ENCODE measurements at places on chromosomes 5 and 9.

- no peak for DNase-seq
These were observed 36.9 kb upstream of the ANGPTL2 start for GRCh38 chr9:127159325-127159801.

GRCh38 chr5:101969742-101970141 is 326.3 kb downstream of the SLCO4C1 start:
- no peak for DNase-seq

DNA sequence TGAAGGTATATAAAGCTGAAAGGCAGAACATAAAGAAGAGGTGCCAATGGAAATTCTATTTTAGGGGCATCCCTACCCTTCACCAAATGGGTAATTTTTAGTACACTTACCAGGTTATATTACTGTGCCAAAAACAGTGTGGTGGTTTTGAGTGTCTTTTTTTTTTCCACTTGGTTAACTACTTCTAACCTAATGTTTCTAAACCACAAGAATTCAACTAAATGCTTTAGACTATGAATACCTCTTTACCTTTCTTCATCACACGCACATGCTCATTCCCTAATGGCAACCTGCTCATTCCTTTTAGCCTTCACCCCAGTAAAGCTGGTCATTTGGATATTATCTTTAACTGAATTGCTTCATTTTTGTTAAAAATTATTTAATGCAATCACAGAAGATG is 215.6 kb downstream of the PIK3R1 start:
- DNase-seq: no peak

DNA sequence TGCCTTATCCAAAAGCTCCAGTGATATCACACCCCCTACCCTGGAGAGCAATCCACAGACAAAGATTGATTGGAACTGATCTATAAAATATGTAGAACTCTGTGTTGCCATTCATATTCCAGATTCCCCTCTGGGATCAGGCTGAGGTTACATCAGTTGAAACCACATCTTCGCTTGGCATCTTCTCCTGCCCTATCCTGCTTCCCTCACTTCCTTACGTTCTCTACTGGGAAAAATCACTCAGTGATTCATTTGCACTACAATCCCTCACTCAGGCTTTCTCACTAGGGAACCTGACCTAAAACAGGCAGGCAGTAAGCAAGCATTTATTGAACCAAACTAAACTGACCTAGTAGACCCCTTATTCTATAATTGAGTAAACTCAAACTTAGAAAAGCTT is 111.7 kb downstream of the ESM1 start:
- DNase-seq: no peak

- no peak for DNase-seq
These were observed 8.3 kb downstream of the MVB12B start for GRCh38 chr9:126334721-126335621.

DNA sequence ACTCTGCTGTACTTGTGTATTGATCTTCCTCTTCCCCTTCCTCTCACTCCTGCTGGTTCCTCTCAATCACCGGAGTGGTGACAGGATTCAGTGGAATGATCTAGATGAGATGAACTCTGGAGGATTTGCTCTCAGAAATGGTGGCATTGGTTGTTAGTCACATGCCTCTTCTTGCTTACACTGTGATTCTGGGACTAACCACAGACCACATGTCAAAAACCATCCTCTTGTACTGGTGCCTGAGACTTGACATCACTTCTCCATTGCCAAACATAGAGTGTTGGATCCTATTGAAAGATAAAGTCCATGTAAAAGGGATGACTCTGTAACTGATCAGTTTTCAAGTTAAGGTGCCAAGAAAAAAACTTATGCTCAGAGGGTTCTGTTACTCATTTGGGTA is 506.5 kb downstream of the DMAC1 start:
- no peak for DNase-seq

DNA sequence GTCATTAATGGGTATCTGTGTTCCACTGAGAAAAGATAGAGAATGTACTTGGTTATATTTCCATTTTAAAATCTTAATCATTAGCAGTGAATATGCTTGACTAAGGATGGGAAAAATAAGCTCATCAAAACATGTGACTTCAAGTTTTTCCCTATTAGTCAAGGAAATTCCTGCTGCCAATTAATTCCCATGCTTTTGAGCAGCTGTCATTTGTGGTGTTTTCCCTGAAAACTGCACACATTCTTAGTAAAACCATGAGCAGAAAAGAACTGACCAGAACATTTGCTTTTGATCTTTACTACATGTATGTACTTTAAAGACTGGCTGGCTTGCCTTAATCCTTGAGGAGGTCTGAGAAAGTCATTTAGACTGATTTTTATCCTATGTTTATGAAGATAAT is 75.2 kb downstream of the AOPEP start:
- no peak for DNase-seq

DNA sequence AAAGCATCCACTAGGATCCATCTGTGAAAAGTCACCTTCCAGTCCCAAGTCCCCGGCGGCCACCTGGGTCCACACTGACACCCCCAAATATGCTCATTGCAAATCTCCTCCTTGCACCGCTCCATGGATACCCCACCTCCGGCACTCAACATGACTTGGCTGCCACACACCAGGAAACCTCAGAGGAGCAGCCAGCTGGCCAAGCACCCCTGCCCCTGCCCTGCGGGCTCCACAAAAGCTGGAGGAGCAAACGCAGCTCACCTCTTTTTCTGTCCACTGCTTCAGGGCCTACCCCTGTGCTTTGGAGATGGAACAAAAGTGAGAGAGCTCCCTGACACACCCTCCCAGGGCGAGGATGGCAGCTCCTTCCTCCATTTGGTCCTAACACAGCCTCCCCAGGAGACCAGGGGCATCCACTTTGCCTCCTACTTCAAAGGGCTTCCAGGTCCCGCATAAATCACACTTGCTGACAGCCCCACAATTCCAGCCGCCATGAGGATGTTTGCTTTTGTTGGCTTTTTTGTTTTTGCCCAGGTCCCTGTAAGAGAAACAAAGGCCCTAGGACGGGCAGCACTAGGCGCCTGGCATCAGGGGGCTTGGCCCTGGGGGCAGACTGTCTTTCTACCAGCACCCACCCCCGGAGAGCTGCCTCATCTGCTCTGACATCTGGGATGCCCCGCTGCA is 14.8 kb downstream of the ROR2 start:
- DNase-seq: no peak

- no peak for DNase-seq
These were observed 30.2 kb upstream of the GABRP start for GRCh38 chr5:170753311-170753710.

DNA sequence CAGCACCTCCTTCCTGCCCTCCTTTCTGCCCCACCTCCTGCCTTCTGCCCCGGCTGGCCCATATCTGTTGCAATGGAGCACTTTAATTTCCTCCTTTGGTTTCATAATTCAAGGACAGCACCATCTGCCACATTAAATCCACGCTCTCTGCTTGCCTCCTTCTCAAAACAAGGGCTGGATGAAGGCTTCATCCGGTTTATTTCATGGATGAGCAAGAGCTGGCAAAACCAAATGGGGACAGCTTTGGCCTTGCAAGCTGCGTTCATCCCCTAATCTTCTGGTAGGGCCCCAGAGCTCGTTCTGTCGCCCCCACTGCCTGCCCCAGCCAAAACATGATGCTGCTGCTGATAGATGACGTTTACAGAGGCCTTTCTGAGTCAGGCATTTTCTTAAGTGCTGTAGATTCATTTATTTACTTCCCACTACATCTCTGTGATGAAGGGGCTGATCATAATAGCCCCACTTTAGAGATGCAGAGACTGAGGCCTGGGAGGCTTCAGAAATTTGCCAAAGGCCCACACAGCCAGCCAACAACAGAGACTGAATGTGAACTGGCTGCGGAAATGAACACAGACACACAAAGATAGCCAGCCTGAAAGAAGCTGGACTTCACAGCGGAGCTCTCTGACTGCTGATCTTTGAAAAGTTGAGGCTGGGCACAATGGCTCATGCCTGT is 115.6 kb upstream of the CPEB4 start:
- DNase-seq: no peak

DNA sequence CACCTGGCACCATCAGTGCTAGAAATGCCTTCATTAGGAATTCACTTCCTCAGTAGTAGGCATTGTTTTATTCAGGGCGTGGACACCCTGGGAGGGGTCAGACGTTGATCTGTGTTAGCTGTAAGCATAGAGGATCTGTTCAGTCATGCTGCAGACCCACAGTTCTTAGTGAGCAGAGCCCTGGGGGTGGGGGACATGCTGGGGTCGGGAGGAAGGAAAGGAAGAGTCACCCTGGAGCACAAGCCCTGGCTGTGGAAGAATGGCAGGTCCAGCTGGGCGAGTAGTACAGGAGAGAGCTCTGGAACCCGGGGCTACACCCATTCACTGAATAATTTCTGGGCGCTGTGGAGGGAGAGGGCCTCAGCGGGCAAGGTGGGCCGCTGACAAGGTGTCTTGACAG is 172.5 kb downstream of the FSTL4 start:
- no peak for DNase-seq

GRCh38 chr5:174775081-174775480 is 50.7 kb downstream of the MSX2 start:
- DNase-seq: no peak

GRCh38 chr9:127977009-127977883 is 3.5 kb downstream of the EEIG1 start:
- no peak for DNase-seq

DNA sequence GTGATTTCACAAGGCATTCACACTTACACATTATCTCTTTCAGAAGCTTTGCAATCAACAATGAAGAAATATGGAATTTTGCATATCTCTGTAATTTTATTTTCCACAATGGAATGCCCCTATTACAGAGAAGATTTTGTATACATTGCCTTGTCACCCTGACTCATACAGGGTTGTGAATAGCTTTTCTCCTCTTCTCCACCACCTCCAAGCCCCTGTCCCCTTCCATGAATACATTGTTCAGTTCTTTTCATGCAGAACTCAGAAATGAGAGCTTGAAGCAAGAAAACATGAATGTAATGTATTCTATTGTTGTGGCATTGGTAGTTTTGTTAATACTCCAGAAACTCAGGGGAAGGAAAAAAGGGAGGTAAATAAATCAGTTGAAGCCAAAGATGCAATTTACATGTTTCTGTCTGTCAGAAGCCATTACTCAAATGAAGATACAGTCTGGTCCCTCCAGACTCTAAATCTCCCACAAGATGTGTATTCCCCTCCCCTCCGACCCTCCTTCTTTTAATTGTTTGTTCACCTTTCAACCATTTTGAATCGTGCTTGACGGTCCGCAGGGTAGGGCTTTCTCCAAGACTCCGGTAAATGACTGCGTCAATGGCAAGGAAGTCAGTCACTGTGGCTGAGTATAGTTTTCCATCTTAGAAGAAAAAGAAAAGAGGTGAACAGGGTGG is 86.1 kb downstream of the SEMA6A start:
- DNase-seq: no peak

- no peak for DNase-seq
These were observed 36.1 kb upstream of the KIF4B start for GRCh38 chr5:154977409-154977808.

GRCh38 chr9:2693056-2693455 is 24.3 kb upstream of the KCNV2 start:
- DNase-seq: no peak

- DNase-seq: no peak
These were observed 444.1 kb upstream of the TLE4 start for GRCh38 chr9:79127661-79128060.

DNA sequence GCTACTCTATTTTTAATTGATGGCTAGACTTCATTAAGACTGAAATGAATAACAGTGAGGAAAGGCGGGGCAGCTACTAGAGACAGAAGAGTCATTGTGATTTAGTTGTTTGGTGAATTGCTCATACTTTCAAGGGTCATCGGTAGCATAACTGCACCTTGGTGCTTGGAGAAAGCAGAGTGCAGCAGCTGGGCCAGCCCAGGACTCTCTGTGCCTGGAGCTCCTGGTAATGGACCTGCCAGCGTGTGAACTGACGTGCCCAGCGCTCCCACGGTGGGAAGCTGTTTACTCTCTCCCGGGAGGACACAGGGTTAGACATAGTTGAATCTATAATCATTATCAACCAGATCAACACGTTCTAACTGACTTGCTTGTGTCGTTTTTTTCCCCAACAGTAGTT is 42.9 kb downstream of the LURAP1L start:
- no peak for DNase-seq

- no peak for DNase-seq
These were observed 194.1 kb upstream of the PTPRD start for GRCh38 chr9:10806868-10807267.

GRCh38 chr5:45512521-45512920 is 183.7 kb downstream of the HCN1 start:
- DNase-seq: no peak

DNA sequence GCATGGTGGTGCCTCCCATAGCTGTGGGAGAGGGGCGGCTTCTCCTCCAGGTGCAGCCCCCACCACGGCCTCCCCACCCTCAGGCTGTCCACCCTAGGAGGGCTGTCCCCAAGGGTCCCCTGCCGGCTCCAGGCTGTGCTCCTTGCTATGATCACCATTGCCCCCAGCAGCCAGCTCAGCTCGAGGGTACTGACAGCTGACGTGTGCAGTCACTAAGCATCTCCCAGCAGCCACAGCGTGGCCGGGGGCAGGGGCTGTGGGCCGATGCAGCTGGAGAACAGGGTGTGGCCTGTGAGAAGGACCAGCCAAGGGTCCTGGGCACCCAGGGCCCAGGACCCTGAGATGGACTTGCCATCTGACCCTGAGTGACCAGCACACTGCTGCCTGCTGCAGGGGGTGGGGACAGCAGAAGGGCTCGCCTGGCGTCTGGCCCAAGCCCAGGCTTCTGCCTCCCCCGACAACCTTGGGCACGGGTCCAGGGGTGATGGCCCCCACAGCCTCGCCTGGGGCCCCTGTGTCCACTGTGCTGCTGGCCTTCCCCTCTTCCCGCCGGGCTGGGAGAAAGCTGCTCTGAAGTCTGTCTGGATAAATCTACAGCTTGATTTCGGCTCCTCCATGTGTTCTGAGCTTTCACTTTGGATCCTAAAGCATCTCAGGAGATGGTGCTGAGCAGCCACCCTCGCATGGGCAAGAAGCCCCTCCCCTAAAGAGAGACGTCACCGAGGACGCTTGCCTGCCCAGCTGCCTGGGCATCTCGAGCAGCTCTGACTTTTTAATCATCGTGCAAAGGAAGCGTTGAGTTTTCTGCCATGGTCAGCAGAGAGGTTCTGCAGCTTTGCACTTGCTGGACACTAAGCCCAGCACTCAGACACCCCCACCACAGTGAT is 5.5 kb downstream of the KCNT1 start:
- no peak for DNase-seq

- no peak for DNase-seq
These were observed 378.8 kb upstream of the TLE4 start for GRCh38 chr9:79193001-79193400.

GRCh38 chr5:55623789-55624188 is 88.3 kb downstream of the SLC38A9 start:
- DNase-seq: no peak

- no peak for DNase-seq
These were observed 132.2 kb upstream of the HMHB1 start for GRCh38 chr5:143679777-143680176.

DNA sequence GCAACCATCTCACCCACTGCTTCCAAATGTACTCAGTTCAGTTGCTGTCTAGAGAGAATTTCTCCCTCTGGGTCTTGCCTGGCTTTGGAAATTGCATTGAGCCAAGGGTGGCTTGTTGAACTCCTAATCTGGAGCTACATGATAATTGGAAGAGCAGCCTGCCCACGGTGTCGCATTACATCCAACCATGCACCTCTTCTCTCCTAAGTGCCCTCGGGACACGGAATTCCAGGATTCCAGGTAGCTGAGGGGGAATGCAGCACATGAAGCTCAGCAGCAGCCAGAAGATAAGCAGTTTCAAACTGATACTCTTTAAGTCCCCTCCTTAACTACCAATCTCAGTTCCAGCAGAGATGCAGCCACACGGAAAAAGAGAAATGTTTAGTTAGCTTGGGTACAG is 509.4 kb upstream of the KLF4 start:
- DNase-seq: no peak

- no peak for DNase-seq
These were observed 128.6 kb downstream of the SPATA31D1 start for GRCh38 chr9:82117026-82117811.
